ENCODE measurements at places on chromosomes 16 and 17.

GRCh38 chr17:55116440-55116914, 147.9 kb downstream of the STXBP4 start:
- DNase-seq, result peak; percentile 20

DNA sequence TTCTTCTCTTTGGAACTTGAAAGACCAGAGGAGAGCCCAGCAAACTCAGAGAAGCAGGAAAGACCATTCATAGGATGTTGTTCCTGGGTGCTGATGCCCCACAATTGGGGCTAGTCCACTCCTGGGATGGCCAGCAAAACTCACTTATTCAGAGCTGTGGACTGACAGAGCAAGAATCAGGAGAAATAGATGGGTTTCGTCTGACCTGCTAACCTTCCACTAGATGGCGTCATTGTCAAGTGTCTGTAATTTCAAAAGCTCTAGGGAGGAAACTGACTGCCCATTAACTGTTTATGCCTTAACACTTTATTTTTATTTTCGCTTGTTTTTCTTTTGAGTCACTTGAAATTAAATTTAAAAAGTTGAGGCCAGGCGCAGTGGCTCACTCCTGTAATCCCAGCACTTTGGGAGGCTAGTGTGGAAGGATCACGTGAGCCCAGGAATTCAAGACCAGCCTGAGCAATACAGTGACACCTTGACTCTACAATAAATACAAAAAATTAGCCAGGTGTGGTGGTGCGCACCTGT, 28.7 kb upstream of the MILR1 start:
- DNase-seq, result peak; percentile 86

DNA sequence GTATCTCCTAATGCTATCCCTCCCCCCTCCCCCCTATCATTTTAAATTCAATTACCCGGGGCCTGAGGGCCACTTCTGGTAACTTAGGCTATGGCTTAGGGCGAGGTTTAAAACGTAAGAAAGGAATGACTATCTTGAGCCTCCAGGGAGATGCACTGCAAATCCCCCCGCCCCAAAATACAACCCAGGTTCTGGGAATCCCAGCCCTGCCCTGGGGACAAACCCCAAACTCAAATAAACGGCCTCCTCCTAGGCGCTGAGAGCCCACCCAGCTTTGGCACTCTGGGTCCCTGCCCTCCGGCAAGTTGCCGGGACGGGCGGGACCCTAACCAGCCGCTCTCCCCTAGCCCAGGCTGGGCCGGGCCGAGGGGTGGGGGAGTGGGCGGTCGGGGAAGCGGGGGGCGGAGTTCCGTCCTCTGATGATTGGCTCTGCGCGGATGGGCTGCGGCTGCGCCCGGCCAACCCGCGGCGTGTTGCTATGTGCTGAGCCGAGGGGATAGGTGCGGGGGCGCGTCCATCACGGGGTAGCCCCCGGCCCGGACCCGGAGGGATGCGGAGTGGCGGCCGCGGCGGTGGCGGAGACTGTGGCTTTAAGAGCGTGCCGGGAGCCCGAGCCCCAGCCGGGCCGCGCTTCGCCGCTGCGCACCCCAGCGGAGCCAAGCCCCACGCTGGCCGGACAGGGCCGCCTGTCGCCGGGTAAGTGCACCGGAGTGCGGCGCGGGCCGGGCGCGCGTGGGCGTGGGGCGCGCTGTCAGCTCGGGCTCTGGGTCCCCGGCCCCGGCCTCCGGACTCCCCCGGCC, at the start of gene YPEL2:
YPEL2 (plus strand) TSS at position 527 of the 800 bp plus-strand sequence. CDS start 21,755 bp downstream, outside the sequence.
- DNase-seq, result peak; percentile 98

- DNase-seq, result no peak
Measured at GRCh38 chr16:57382535-57383275, 10.4 kb downstream of the CX3CL1 start.

GRCh38 chr16:9683677-9684076, 498.6 kb downstream of the GRIN2A start:
- no peak for DNase-seq

GRCh38 chr16:75102595-75102994, 14.0 kb downstream of the LDHD start:
- DNase-seq, result no peak

DNA sequence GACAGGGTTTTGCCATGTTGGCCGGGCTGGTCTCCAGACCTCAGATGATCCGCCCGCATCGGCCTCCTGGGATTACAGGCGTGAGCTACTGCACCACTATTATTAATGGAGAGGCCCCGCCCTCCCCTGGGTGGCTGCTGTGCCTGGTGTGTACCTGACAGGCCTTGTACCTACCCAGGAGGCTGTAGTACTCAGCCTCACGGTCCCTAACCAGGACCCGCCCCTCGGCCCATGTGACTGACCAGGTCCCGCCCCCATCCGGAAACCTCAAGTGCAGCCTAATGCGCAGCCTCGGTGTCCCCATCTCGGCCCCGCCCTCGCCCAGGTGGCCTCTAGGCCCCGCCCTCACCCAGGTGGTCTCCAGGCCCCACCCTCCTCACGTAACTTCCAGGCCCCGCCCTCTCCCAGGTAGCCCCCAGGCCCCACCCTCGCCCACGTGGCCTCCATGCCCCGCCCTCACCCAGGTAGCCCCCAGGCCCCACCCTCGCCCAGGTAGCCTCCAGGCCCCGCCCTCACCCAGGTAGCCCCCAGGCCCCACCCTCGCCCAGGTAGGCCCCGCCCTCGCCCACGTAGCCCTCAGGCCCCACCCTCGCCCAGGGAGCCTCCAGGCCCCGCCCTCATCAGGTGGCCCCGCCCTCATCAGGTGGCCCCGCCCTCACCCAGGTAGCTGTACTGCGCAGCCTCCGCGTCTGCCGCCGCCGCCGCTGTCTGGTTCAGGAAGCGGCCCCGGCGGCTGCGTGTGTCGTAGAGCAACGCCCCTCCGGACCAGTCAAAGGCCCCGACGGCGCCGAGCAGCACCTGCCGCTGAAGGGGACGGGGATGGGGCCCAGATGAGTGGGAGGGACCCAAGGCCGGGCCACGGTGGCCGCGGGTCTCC, 31.0 kb downstream of the HASPIN start:
- DNase-seq, result peak; percentile 70

DNA sequence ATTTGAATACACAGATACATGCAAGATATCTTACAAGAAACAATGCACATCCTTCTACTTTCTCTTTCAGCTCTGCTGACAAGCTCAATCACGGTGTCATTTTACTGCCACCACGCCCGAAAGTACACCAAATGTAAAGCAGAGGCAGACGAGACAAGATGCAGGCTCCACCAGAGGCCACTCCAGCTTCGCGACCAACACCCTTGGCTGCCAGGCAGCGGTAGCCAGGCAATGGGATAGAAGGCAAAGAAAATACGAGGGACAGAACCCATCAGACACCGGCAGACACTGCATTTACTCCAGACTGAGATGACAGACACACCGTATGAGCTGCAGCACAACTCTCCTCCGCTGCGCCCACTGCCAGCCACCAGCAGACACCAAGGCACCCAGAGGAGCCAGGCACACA, 41.0 kb downstream of the USP22 start:
- DNase-seq, result peak; percentile 35

- no peak for DNase-seq
Measured at GRCh38 chr17:50107790-50108414, 12.8 kb downstream of the PDK2 start.

DNA sequence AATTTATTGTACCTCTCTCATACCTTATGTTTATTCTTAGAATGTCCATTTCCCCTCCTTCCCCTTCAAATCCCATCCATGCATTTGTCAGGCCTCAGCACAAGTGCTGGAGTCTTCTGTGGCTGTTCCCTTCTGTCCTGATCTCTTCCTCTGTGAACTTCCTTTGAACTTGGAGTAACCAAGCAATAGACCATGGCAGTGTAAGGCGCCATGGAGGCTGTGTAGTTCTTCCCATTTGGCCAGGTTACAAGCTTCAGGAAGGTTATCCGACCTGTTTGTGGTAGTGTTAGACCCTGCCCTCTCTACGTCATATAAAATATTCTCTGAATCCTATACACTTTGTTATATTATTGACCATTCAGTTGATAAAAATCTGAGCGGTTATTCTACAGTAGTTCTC, 28.6 kb downstream of the MAP2K6 start:
- DNase-seq, result no peak

- no peak for DNase-seq
Measured at GRCh38 chr17:31820691-31821435, 38.2 kb downstream of the COPRS start.

DNA sequence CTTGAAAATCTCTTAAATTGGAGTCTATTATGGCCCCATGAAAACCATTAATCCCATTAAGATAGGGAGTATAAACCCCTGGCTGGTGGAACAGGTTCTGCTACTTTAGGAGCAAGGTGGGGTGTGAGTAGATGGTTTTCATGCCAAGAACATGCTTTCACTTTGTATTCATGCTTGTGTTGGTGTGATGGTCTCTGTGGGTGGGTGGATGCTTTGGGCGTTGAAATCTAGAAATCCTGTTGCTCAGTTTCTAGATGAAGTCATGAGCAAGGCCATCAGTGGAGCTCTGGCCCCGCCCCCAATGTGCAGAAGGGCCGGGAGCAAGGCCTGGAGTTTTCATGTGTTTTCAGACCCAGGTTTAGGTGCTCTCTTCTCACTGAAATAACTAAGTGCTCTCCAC, 20.1 kb downstream of the PLD6 start:
- DNase-seq, result peak; percentile 65

GRCh38 chr17:77140878-77141767, at the start of gene SEC14L1:
Gene SEC14L1 (plus strand): TSS chr17:77140969. CDS start chr17:77143597, 2,628 bp downstream.
- DNase-seq, result peak; percentile 76

DNA sequence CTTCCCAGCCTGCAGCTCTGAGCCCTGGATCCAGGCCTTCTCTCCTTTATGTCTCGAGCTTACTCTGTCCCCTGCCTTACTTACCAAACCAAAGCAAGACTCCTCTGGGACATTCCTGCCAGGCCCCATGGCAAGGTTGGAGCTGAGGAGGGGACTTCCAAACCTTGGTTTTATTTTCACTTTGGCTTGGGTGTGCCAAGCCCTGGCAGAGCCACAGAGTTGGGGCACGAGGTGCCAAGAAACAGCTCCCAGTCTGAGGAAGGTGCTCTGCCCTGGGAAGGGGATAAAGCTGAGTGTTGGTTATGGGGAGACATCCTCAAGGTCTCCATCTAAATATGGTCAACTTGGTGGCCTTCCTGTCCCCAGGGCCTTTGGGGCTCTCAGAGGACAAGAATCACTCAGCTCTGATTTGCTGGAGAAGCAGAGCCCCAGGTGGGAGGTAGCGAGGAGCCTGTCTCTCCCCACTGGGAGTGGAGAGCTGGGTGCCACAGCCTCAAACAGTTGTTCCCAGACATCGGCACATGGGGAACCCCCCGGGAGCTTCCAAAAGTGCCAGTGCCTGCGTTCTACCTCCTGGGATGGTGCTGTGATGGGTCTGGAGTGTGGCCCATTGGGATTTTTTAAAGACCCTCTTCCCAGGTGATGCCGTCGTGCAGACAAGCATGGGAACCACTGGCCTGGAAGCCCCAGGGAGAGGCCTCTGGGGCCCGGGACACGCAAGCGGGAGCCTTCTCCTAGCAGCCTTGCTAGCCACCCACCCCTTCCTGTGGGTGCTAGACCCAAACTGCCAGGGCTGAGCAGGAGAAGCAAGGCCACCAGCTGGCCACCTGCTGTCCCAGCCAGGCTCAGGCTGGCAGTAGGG, 10.3 kb downstream of the NLRC5 start:
- DNase-seq, result no peak

- no peak for DNase-seq
Measured at GRCh38 chr17:57666946-57667345, 78.2 kb downstream of the CCDC182 start.

DNA sequence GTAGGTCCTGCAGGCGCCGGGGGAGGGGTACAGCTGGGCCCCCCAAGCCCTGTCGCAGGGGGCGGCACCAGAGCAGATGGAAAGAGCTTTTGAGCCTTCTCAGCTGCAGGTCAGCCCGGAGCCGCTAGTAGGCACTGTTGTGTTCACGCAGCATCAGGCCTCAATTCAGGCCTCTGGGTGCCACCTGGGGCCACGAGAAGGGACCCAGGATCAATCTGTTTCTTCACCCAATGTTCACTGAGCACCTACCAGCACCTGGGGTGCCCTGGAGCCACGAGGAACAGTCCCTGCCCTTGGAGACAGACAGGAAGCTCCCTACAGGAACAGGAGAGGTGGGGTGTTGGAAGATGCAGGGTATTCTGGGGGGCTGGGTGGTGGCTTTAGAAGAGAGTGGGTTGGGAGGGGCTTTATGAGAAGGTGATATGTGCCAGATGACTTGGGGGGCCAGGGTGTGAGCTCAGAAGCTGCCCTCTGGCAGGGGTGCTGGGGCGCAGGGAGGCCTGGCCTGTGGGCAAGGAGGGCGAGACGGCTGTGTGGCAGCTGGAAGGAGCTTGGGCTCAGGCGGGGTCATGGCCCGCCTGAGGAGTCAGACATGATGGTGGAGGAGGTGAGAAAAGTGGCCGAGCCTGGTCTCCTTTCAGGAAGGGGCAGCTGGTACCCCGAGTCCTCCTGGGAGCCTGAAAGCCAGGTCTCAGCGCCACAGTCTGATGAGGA, 121.9 kb upstream of the GSE1 start:
- DNase-seq, result peak; percentile 55

DNA sequence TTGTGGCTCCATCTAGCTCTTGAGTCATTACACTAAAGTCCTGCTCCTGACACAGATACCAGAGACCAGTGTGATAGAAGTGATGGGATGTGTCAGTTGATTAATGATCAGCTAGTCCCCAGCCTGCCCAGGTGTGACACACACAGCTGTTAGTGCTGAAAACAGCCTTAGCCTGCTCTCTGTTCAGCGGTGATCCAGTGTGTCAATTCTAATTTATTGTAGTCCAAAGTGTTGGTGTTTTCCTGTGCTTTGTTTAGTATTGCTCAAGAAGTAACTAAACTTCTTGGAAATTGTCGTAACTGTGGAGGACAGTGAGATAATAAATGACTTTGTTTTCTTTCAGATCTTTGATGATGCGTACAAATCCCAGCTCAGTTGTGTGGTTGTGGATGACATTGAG, 92.3 kb downstream of the WNT3 start:
- DNase-seq, result no peak

DNA sequence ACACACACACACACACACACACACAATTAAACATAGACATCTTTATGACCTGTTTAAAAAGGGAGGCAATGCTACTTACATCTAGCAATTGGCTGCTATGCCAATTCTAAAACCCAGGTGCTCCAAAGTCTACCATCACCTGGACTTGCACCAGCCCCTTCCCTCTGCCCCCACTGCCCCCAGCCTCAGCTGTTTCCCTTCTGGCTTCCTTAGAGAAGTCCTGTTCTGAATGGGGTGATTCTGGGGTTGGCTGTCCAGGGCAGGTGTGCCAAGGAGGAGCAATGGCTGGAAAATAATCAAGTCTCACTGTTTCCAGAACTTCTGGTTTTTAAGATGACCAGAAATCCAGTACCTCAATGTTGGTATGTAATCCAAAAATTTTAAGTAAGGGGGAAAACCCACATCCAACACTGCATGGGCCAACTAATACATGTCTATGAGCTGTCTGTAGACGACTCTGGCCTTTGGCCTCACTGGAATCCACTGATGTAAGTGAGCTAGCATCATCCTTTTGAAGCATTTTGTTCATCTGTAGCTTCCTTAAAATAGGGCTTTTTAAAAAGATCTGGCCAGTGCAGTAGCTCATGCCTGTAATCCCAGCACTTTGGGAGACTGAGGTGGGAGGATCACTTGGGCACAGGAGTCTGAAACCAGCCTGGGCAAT, 2.1 kb downstream of the IFT20 start:
- DNase-seq, result no peak

DNA sequence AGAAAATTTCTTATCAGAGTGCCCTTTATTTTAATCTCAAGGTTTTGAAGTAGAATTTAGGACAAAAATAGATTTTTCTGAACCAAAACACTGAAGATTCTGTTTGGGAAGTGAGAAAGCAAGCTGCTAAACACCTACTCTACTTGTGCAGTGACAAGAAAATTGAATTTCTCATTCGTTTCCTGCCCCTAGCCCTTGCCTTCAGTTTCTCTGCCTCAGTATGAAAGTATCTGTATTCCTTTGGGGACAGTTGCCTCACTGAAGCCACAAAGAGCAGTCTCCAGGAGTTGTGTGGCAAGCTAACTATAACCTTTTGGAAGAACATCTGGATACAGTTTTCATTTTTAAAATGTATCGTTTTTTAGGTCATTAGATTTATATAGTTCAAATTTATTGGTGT, 19.7 kb downstream of the MOSMO start:
- no peak for DNase-seq
